Fibroblast of mammary gland (primary cell): ENCODE measurements at places on chromosomes 2 and 18.

- DNase-seq = peak; percentile 41
These were observed 14.6 kb upstream of the NFATC1 start for GRCh38 chr18:79380816-79381806.

- no peak for DNase-seq
These were observed 5.0 kb downstream of the FKBP7 start for GRCh38 chr2:178473373-178473772.

DNA sequence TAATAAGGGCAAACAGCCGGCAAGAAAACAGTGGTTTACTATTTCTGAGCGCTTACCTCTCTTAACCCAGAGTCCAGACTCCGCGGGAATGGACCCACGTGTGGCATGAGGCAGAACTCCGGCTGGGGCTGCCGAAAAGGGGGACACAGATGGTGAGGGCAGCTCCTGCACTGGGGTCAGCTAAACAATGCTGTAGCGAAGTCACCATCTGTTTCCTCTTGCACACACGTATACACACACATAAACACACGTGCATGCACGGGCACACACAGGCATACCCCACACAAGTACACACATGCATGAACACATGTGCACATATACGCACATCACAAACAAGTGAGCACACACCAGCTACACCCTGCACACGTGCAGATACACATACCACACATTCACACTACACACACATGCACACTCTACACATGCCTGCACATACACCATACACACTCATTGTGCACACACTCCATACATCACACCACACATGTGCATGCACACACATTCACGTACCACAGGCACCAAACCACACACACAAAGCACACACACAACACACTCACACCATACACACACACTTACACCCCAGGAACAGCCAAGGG, 105.9 kb upstream of the ID2 start:
- DNase-seq = no peak

DNA sequence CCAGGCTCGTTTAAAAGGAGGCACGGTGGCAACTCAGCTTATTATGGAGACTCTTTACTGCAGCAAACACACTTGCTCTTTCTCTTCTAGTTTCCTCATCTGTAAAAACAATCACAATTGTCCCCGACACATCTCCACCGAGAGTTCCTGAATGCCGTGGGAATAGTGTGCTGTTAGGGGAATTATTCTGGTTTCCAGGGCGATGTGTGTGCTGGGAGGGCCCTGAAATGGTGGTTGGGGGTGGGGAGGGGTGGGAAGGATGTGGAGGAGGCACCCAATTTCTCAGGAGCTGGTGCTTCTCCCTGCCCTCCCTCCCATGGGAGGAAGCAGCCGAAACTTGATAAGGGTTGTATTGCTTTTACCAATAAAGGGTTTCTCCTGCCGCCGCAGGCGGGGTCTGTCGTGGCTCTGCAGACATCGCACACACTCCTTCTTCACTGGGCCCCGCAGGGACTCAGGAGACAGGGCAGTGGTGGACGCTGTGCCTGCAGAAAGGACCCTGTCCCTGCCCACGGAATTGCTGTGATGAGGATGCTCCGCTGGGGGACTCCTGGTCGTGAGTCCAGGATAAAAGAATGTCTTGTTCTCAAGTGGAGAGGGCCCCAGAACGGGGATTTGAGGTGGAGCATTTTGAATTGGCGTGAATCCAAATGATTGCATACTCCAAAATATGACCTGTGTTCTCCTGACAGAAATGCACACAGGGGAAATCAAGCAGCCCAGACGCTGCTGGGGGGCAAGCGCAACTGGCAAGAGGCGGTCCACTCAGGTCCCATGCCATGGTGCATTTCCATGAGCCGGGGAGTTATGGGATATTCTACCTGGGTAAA, 119.2 kb downstream of the ACKR3 start:
- no peak for DNase-seq

- no peak for DNase-seq
These were observed 110.2 kb upstream of the ACKR3 start for GRCh38 chr2:236459393-236459792.

- DNase-seq = peak; percentile 98
These were observed 25.3 kb upstream of the STAM2 start for GRCh38 chr2:152200565-152201465.

DNA sequence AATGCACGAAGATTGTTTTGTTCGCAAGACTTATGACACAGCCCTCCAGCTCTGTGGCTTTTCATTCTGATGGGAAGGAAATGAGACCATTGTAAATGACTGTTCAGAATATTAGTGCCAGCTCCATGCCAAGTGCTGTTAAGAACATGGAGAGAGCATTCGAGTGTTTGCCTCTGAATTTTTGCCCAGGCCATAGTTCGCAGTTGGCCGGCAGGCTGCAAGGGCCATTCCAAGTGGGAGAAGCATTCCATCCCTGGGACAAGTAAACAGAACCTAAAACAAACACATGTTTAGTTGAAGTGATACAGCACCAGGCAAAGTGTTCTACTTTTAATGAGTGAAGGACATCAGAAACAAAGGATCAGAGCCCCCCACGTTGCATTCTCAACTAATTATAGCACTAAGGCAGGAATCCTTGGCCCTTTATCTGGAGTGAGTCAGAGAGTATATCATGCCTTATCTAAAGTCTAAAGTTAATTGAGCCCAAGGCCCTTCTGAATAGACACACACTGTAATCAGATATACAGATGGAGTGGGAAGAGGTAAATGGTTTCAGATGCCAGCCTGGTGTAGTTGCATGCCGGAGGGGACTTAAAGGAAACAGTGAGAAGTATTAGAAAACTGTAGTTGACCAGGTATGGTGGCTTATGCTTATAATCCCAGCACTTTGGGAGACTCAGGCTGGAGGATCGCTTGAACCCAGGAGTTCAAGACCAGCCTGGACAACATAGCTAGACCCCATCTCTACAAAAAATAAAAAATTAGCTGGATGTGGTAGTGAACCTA, 53.3 kb downstream of the NEDD4L start:
- DNase-seq = no peak

- peak; percentile 53 for DNase-seq
These were observed 297.1 kb downstream of the TCF4 start for GRCh38 chr18:55290898-55291297.

DNA sequence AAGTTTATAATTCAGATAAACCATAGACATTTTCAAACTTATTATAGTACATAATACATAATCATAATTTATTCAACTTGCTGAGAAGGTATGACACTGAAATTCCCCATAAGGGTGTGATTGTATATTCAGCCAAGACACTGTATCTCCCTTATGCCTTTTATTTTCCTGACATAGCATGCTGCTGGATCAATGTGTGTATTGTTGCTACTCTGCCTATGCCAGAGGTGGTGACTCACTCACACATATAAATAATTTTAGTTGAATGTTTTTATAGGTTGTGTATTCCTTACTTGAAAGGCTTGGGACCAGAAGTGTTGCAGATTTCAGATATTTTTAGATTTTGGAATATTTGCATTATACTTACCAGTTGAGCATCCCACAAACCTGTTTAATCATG, 86.8 kb downstream of the VRK2 start:
- peak; percentile 44 for DNase-seq

GRCh38 chr2:74183878-74184277, 5.2 kb upstream of the MOB1A start:
- no peak for DNase-seq

GRCh38 chr2:69299772-69300516, 87.1 kb downstream of the GFPT1 start:
- DNase-seq = no peak

DNA sequence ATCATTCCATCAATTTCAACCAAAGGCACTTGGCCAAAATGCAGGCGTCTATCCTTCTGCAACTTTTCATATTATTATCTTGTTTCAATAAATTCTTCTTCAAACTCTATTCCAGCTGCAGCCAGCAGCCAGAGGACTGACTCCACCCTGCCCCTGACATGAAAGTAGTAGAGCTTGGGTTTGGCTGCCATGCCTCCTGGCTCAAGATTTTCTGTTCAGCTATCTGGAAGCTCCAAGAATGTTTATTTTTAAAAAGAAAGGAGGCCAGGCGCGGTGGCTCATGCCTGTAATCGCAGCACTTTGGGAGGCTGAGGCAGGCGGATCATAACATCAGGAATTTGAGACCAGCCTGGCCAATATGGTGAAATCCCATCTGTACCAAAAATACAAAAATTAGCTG, 4.9 kb downstream of the DNAH7 start:
- no peak for DNase-seq

- DNase-seq = no peak
These were observed 35.5 kb upstream of the ST6GAL2 start for GRCh38 chr2:106921451-106921850.

GRCh38 chr2:138078153-138078552, 113.9 kb downstream of the HNMT start:
- DNase-seq = no peak

- DNase-seq = no peak
These were observed 40.7 kb upstream of the SP3 start for GRCh38 chr2:174005801-174006419.

DNA sequence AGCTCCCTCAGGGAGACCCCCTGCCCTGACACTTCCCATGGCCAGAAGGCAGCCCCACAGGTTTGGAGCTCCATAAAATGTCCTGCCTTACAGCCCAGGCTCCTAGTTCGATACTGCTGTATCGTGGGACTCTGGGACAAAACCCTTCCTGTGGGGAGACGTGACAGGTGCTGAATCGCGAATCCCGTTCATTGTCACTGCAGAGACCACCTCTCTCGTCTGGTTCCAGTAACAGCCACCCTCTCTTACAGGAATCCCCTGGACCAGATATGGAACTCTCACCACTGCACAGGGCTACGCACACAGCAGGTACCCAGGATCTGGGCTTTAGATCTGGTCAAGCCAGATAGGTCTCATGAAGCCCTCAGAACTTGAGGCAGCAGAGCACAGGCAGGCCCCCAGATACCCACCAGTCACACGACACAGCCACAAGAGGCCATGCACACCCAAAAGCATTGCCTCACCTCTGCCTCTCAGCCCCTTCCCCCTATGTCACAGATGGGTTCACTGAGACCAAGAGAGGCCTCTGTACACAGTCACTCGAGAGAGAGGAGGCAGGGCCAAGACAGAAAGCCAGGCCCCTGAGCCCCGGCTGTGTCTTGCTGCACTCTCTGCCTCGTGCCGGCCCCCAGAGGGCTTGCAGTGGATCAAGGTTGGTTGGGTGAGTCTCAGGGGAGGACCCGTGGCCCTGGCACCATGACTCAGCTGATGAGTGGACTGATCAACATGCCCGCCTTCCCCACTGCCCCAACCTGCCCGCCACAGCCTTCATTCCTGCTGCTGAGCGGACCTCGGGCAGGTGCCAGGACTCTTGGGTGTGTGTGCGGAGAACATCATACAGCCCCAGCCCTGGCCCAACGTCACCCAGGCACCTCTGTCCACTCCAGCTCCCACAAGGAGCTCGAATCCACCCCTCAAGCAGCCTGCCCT, 7.6 kb downstream of the SDC1 start:
- DNase-seq = no peak

- peak; percentile 89 for DNase-seq
These were observed 47.7 kb downstream of the PRKCE start for GRCh38 chr2:45699032-45699658.

DNA sequence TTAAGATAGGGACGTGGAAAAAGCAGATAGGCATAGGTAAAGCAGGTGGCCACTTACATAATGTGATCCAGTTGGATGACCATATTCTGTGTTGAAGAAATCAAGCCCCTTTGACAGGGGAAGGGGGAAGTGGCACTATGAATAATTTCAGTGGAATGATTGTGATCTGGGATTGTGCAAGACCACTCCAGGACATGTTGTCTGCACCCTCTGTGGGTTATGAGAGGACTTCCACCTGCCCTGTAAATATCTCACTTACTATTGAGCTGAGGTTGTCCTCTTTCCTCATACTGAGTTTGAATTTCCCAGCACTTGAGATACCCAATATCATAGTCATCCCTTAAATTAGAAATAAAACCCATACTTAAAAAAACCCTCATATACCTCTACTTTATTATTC, 220.7 kb downstream of the IRS1 start:
- peak; percentile 59 for DNase-seq

GRCh38 chr2:28380219-28380618, 12.4 kb upstream of the FOSL2 start:
- DNase-seq = no peak

- DNase-seq = no peak
These were observed 43.6 kb downstream of the NOL10 start for GRCh38 chr2:10646153-10646552.

- no peak for DNase-seq
These were observed 11.7 kb upstream of the GORASP2 start for GRCh38 chr2:170917219-170917913.

DNA sequence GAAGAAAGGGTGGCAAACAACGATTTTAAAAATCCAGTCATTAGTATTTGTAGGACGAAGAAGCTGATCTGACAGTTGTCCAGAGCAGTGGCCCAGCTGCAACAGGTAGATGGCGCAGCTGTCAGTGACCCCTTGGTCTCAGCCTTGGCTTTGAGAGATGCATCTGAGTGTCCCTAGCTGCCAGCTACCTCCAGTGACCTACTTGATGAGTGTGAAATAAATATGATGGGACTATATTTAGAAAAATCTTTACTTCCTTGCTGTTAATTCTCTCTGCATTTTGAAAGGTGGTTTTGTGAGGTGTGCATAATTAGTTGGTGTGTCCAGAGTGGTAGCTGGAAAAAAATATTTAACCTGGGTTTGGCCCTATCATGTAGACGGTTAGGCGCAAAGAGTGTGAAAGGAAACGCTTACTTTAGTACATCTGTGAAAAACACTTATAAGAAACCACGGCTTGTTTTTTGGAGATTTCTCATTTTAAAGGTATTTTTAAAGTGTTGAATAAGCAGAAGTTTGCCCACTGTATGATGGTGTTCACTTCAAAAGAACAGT, 963 bp downstream of the INPP1 start:
- peak; percentile 34 for DNase-seq

DNA sequence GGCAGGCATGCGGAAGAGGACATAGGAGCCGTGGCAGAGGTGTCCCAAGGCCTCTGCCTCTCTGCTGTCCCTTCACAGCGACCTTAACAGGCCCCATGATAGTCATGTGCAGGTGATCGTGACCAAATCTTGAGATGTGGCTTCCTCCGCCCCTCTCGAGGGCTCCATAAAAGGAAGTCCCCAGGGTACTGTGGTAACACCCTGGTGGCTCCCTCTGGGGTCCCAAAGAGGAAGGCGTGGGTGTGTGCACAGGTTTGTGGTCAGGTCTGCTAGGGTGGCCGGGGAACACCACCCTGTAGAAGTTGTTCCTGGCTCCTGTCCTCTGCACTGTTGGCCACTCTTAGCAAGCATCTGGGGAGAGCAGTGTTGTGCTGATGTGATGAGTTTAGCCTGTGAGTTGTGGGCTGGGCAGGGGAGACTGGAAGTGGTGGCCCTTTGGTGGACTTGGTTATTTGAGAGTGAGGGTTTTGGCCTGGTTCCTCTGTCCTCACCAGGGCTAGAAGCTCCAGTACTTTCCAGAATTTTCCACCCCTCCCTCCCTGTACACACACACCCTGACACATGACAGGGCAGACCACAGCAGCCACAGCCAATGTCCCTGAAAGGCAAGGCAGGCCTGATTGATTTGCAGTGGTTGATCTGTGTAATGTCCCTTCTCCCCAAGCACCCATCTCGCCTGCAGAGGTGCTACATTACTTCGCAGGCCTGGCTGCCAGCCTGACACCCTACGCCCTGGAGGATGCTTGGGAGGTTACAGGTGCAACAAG, 68.9 kb upstream of the BOD1L2 start:
- DNase-seq = no peak
